ENCODE measurements at places on chromosomes 5 and 9.

- no peak for DNase-seq
Measured at GRCh38 chr5:177049285-177049684, 26.8 kb downstream of the ZNF346 start.

- no peak for DNase-seq
Measured at GRCh38 chr5:66848749-66849641, 252.8 kb downstream of the MAST4 start.

GRCh38 chr9:34363619-34364351 lies 12.9 kb downstream of the MYORG start:
- no peak for DNase-seq

GRCh38 chr9:85142496-85142911 lies 473.0 kb downstream of the NTRK2 start:
- no peak for DNase-seq

GRCh38 chr5:43997647-43998272 lies 391.5 kb downstream of the FGF10 start:
- no peak for DNase-seq

- no peak for DNase-seq
Measured at GRCh38 chr5:56019306-56020272, 24.8 kb upstream of the IL6ST start.

- DNase-seq = no peak
Measured at GRCh38 chr9:125743682-125744428, 3.3 kb upstream of the PBX3 start.

DNA sequence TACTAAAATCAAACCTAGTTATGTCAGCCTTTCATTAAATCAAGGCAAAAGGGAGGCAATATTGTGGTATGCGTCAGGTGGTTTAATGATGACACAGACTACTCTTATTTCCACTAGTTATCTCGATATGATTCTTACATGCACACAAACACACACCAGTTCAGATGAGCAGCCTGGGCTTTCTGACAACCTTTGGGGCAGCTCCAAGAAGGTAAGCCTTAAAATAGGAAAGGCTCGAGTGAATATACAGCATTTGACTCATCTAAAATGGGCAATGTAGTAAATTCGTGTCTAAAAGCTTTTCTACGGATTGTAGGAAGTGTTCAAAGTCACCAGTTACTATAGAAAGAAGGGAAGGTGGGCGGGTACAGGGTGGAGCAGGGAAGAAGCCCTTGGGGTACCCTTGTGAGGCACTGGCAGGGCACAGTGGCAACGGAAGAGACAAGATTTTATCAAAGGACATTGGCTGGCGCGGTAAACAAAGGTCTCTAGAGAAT lies 1.9 kb downstream of the ANKH start:
- no peak for DNase-seq

DNA sequence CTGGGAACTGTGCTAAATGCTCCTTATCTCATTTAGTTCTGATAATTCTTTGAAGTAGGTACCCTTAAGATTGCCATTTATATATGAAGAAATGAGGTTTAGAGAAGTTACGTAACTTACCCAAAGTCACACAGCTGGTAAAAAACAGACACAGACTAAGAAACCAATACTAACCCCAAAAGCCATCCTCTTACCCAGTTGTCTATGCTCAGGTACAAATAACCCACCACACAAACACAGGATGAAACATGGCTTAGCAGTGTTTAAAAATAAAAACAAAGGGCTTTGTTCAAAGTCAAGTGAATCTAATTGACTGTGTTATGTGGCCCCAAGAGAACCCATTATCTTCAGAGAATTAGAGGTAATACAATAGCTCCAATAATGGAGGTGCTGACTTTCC lies 37.0 kb upstream of the IL7R start:
- DNase-seq = no peak

- no peak for DNase-seq
Measured at GRCh38 chr5:154220625-154221024, 30.1 kb downstream of the GALNT10 start.

GRCh38 chr5:110053205-110053604 lies 363.5 kb downstream of the MAN2A1 start:
- DNase-seq = no peak

DNA sequence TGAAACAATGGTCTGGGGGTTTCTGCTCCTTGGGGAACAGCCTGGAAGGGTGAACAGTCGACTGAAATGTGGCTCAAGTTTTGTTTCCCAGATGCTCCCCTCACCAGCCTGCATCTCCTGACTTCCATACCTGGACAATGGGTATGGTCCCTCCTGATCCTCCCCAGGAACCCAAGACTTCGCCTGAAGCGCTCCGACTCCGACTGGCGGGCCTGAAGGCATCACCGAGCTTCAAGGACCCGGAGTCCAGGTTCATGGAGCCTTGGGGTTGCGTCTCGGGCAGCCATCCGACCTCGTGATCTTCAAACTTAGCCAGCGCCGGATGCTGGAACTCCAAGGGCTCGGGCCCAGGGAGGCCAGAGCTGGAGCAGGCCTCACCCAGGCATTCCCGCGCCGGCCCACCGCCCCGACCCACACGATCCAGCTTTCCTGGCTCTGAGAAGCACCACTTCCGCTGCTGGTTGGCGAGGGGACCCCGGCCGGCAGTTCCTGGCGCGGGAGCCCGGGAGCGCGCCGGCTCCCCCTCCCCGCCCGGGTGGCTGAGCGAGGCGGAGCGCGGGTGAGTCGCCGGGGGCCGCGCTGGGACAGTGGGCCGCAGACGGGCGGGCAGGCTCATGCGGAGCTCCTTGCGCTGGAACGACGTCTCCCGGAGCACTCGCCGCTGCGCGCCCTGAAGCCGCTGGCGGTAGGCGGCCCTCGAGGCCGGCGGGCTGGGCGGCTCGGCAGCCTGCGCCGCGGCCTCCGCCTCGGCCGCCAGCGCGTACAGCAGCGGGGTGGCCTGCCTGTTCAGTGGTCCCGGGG lies 5.2 kb downstream of the SHROOM1 start:
- DNase-seq = no peak

DNA sequence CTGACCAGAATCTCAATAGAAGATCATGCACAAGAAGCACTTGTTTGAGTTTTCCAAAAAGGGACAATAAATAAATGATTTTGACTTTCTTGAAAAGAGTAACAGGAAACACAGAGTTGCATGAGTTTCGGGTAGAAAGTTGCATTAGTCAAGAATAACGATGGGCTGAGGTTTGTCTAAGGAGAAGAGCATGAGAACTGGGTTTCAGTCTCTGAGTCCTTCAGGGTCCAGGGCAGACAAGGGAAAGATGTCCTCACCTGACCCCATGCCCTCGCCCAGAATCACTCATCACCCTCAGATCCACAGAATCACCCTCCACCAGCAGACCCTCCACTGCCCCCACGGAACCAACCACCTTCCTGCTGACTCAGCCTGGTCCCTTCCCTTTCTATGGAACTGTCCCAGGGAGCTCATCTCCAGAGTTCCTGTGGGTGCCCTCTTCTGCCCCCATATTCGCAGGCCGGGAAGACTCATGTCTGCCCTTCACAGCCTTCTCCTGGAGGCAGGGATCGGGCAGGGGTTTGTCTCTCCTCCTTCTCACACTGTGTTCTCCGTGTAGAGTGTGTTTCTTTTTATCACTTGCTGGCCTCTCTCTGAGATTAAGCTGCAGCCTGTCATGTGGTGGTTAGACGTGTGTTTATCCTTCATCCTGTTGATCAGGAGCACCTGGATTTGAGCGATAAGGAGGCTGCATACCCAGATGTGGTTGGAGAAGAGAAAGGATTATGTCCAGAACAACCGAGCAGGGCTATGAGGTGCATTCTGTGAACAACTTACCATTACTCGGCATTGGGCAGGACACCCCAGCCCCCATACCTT lies 442.6 kb downstream of the MAT2B start:
- DNase-seq = no peak

- no peak for DNase-seq
Measured at GRCh38 chr5:73188764-73189531, 16.0 kb downstream of the TMEM174 start.

- no peak for DNase-seq
Measured at GRCh38 chr9:126235336-126236243, 91.0 kb upstream of the MVB12B start.

DNA sequence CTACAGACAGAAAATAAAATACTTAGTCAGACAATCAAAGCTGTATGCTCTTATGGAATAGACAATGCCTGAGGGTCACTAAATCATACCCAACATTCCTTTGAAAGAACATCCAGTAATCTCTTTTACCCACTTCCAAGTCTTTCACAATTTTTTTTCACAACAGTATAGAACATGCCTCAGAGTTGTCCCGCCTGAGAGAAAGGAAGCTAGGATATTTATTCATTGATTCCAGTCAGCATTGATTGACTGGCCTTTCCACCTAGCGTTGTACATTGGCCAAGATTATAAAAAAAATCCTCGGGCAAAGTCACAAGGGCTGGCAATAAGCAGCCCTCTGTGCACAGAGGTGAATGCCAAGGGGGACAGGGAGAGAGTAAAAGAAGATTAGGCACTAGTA lies 318.1 kb upstream of the PIK3R1 start:
- DNase-seq = no peak

- DNase-seq = no peak
Measured at GRCh38 chr9:130334915-130335314, 69.4 kb downstream of the HMCN2 start.

- no peak for DNase-seq
Measured at GRCh38 chr9:95177617-95178016, 139.9 kb downstream of the FANCC start.

DNA sequence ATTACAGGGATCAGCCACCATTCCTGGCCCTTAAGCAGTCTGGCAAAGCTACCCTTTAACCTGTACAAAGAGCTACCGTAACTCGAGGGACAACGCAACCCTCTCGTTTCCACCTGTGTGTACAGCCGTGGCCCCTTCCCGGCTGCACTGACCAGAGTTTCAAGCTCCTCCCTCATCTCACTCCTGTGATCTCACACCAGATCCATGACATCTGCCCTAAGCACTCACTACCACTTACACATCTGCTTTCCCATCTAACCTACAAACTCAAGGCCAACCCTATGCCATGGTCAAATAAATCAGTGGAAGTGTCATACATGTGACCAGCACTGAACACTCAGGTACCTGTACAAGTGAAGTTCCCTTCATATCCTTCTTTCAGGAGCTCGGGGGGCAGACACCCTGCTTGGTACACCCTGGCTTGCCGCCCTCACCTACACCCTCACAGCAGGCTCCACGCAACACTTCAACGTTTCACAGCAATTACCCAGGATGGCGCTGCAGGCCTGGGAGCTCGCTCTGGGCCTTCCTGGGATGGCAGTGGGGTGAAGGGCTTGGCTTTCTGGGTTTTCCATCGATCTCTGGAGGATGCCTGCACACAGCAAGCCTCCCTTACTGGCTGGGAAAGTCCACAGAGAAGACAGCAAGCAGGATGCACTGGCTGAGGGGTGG lies 61.7 kb downstream of the PRRT1B start:
- DNase-seq = no peak

- DNase-seq = peak; percentile 45
Measured at GRCh38 chr9:976943-977837, 735 bp downstream of the DMRT3 start.

DNA sequence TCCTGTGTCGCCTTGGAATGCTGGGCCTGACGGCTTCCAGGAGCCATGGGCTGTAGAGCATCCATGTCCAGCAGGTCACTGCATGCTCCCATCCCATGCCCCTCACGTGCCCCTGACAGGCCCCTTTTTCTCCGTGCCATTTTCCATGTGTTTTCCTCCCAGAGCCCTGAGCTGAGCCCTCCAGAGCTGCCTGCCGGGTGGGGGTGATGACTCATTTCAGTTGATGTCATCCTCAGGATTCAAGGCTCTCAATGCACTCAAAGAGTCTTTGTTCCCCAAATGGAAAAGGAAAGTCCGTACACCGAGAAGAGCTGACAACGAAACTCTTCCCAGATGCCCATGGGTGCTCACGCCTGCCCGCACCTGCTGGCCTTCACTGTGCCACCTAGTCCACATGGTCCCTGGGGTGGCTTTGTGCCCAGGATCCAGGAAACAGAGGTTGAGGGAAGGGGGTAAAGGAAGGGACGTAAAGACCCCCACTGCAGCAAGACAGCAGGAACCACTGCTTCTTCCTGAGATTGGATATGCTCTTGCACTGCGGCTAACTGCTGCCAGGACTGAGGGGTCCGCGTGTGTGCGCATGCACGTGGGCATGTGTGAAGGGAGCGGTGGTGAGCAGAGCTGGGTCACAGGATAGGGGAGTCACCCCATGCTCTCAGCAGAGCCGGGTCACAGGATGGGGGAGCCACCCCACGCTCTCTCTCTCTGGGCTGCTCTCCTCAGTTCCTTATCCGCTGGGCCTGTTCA lies 27.6 kb downstream of the COL15A1 start:
- DNase-seq = no peak

DNA sequence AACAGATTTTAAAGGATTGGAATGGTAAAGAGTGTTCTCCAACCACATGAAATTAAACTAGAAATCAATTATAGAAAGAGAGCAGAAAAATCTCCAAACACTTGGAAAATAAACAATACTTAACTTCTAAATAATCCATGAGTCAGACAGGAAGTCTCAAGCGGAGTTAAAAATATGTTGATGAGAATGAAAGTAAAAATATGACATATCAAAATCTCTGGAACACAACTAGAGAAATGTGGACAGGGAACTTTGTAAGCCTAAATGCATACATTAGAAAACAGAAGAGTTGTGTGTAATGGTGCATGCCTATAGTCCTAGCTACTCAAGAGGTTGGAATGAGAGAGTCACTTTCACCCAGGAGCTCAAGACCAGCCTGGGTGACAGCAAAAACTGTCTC lies 47.9 kb upstream of the ZNF618 start:
- DNase-seq = no peak

- DNase-seq = no peak
Measured at GRCh38 chr9:126699401-126699881, 85.7 kb downstream of the LMX1B start.

GRCh38 chr9:14004110-14004509 lies 309.8 kb downstream of the NFIB start:
- no peak for DNase-seq

GRCh38 chr9:23829580-23830475 lies 3.8 kb upstream of the ELAVL2 start:
- DNase-seq = no peak

- DNase-seq = no peak
Measured at GRCh38 chr5:96177303-96177869, 215.7 kb upstream of the ELL2 start.

- DNase-seq = no peak
Measured at GRCh38 chr5:79201206-79201605, 34.7 kb upstream of the JMY start.

DNA sequence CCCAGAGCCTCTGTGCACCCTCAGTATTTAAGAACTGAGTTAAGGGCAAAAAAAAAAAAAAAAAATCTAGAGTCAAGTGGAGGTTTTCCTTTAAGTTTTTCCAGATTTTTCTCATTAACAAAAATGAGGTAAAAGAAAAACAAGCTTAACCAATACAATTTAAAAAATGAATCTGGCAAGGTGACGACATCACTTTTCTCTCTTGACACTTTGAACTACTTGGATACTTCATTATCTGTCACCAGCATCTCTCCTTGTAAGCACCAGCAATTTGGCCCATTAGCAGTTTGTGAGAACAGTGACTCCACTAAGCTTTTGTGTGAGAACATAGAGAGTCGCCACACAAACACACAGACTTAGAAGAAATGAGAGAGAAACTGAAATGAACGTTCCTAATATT lies 345.7 kb upstream of the SLC30A5 start:
- no peak for DNase-seq

GRCh38 chr9:37617832-37618231 lies 25.4 kb upstream of the TOMM5 start:
- DNase-seq = peak; percentile 92

- no peak for DNase-seq
Measured at GRCh38 chr5:171288066-171288465, 21.0 kb upstream of the TLX3 start.
